ENCODE measurements at places on chromosomes 11 and 22.

DNA sequence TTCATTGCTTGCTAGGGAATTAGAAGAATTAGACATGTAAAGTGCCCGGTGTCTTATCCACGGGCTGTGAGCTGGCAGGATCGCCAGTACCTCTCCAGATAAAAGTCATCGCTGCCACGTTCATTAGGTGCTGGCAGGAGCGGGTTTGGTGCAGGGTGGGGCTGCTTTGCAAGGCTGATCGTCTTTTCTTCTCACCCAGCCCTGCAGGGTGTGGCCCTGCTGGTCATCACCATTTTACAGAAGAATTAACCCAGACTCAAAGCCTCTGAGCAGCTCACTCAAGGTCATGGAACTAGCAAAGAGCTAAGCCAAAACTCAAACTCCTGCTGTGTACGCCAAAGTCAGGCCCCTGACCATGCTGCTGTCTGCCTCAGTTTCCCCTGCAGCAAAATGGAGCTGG is 6.1 kb upstream of the FGF4 start:
- no peak for DNase-seq

GRCh38 chr11:102753267-102753666 is 27.2 kb downstream of the MMP10 start:
- DNase-seq, result no peak

DNA sequence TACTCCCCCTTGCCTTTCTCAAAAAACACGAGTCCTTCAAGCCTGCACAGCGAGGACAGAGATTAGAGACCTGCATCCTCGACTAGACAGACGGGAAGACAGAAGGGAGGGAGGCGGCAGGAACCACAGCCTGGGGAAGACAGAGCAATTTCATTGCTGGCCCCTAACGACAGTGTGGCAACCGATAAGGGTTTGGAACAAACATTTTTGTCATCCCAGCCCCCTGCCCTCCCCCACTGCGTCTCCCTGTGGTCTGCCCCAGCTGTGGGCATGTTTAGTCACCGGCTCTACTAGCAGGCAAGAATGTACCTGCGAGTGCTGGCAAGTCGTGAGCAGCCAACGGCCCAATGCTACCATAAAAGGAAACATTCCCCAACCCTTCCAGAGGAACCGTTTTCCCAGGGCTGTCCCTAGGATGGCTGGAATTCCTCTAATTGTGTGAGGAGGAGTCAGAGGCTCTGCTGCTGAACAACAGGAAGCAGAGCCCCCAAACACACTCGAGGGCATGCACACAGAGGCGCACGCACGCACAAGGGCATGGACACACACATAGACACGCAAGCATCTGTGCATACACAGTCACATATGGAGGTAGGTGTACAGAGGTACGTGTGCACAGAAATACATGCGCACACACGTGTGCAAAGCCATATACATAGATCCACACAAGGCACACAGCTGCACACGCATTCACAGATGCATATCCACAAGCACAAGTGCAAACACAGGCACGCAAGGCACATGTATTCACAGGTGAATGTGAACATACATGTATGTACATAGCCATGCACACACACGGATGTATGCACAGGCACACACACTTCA is 58.3 kb downstream of the MYH9 start:
- DNase-seq, result no peak

DNA sequence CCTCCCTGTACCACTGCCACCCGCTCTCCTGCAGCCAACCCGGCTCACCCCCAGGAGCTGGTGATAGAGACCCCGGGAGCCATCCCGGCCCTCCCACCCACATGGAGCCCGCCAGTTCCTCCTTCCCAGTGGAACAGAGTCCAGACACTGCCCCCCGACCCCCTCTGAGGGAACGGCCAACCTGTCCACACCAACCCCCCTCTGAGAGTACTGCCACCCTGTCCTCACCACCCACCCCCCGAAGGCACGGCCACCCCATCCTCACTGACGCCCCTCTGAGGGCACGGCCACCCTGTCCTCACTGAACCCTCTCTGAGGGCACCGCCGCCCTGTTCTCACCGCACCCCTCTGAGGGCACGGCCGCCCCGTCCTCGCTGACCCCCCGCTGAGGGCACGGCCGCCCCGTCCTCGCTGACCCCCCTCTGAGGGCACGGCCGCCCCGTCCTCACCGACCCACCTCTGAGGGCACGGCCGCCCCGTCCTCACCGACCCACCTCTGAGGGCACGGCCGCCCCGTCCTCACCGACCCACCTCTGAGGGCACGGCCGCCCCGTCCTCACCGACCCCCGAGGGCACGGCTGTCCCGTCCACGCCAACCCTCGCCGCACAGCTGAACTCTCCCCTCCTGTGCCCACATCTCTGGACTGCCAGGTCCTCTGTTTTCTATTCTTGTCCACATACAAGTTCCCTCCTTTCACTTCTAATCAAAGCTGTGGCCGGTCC is 18.0 kb downstream of the TOLLIP start:
- DNase-seq, result no peak

- no peak for DNase-seq
Observed at GRCh38 chr22:23763579-23763945, 772 bp downstream of the C22orf15 start.

GRCh38 chr11:2909133-2909902 is 19.9 kb downstream of the PHLDA2 start:
- DNase-seq, result no peak

DNA sequence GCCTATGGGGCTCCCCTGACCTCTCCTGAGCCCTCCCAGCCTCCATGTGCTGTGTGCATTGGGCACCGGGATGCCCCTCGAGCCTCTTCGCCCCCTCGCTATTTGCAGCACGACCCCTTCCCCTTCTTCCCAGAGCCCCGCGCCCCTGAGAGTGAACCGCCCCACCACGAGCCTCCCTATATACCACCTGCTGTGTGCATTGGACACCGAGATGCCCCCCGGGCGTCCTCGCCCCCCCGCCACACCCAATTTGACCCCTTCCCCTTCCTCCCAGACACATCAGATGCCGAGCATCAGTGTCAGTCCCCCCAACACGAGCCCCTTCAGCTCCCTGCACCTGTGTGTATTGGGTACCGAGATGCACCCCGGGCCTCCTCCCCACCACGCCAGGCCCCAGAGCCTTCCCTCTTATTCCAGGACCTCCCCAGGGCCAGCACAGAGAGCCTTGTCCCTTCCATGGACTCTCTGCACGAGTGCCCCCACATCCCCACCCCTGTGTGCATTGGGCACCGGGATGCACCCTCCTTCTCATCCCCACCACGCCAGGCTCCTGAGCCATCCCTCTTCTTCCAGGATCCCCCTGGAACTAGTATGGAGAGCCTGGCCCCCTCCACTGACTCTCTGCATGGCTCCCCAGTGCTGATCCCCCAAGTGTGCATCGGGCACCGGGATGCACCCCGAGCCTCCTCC is 28.8 kb downstream of the TRIOBP start:
- no peak for DNase-seq

GRCh38 chr11:5928811-5929210 is 13.2 kb upstream of the OR56A3 start:
- no peak for DNase-seq

DNA sequence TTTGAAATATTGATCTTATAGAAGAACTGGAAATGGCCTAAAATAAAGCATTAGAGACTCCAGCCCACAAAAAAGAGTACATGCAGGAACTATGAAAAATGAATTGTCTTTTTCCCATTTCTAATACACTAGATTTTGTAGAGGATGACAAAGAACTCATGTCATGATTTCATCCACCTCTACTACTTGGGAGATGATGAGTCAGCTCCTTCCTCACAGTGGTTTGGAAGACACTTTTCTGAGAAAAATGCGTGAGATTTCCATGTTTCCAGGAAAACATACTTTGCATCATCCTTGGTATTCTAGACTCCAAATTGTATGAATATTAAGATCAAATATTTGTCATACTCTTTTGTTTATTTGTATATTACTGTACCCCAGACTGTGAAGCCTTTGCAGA is 500.5 kb downstream of the FAM181B start:
- DNase-seq, result no peak

- no peak for DNase-seq
Observed at GRCh38 chr11:19419021-19419750, 178.4 kb upstream of the E2F8 start.

- DNase-seq, result no peak
Observed at GRCh38 chr11:83002053-83002452, 69.6 kb downstream of the RAB30 start.

DNA sequence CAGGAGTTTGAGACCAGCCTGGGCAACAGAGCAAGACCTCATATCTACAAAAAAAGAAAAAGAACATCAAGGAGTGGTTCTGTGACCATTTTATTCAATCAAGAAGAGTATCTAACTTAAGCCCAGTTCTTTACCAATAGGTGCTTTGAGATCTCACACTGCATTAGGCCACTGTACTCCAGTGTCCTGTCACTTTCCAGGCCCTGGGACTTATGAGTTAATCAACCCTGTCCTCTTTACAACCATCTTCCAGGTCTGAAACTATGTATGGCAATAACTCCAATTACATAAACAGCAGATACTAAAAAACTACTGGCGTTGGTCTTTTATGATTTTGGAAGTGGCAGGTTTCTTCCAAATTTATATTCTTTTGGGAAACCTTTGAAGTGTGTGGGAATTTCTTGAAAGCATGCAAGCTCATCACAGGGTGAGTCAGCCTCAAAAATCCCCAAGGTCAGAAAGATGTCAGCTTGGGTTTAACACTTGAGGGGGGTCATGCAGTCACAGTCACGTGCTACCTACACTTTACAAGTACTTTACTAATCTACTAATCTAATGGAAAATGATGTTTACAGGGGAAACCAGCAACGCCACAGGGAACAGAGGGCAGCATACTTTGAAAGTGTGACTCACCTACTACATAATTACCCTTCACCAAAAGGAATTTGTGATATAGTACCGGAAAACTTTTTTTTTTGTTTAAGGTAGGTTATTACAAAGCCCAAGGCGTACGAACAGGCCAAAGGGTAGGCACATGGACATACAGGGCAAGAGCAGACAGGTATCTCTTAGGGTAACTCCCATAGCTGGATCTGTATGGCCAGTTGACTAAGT is 15.6 kb downstream of the PISD start:
- DNase-seq, result no peak

- DNase-seq, result no peak
Observed at GRCh38 chr22:48049116-48049515, 1286.7 kb downstream of the TBC1D22A start.

GRCh38 chr22:49148895-49149418 is 678.7 kb downstream of the BRD1 start:
- DNase-seq, result no peak

- DNase-seq, result no peak
Observed at GRCh38 chr22:46386312-46386711, 50.8 kb downstream of the TRMU start.

DNA sequence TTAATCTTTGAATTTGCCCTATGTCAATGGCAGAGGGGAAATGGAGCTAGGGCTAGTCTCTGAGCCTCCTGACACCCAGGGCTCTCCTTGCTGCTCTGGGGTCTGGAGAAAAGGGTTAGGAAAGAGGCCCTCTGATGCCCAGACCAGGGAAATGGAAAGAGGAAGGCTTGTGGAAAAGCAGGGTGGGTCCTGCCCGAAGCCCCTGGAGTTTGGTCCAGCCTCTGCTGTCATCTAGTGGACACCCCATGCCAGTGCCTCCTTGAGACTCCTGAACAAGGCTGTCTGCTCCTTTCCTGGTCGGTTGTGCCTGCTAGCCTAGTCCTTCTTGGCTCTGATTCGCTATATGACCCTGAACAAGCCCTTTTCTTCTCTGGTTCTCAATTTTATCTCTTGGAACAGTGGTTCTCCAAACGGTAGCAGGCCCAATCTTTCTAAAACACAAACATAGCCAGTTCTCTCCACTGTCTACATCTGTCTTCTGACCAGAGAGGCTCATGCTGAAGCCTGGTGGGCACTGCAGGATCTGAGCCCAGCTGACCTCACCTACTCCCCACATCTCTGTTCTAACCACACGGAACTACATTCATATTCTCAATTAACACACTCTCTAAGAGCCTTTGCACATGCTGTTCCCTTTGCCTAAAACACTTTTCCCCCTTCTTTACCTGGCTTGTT is 8.8 kb upstream of the PLA2G3 start:
- no peak for DNase-seq

DNA sequence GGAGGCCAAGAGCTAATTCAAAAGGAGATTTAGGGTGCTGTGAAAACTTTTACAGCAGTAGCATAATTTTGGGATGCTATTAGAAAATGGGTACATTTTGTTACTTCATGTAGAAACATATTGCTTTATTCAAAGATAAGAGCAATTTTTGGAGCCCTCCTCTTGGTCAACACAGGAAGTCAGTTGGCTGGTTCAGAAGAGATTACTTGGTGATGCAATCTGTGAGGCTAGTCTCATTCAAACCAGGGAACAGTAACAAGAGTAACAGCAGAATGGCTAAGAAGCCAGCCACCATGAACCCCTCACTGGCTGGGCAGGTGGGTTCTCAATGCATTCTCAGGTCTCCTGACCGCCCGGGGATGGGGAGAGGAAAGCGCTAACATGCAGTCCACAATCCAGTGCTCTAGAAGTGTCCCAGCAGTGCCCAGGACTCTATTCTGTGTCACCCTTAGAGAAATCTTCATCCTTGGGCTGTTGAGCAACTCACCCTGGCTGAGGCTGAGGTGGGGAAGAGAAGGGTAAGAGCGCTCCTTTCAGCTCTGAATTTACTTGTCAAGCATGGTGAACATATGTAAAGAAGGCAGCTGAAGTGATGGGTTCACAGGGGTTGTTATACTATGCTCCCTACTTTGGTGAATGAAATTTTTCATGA is 262.2 kb upstream of the UBASH3B start:
- no peak for DNase-seq

GRCh38 chr11:46006418-46007070 is 84.1 kb downstream of the LARGE2 start:
- DNase-seq, result no peak

GRCh38 chr22:21569459-21570170 is 2.1 kb downstream of the UBE2L3 start:
- DNase-seq, result no peak

DNA sequence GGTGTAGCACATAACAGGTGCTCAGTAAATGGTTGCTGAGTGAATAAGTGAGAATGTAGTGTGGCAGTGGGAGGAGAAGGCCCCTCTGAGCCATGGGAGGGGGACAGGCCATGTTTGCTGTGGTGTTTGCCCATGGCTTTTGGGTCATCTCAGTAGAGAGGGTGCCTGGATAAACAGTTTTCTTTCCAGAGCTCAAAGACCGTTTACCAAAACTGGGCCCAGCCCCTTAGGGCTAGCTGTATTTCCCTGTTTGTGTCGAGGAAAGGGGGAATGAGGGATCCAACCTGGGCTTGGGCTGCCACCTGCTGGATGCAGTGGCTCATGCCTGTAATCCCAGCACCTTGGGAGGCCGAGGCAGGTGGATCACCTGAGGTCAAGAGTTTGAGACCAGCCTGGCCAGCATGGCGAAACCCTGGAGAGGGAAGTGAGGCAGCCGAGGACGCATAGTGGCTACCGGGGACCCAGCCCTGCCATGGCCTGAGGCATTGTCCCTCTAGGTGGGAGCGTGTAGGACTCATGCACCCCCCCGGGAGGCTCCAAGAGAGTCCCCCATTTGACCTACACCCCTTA is 8.7 kb upstream of the LTO1 start:
- no peak for DNase-seq

Measured in NCI-H2107 (cell line).